ENCODE measurements at places on chromosomes 12 and 14. TPM values are rescaled to one million over a fixed set of nuclear protein-coding genes. Genes with fewer than 3 reads are reported as not detected.

SLC25A47 gene
- not detected for total RNA-seq

MRPS35 gene
- total RNA-seq: 108 TPM

PRPF40B gene
- total RNA-seq: 6.7 TPM

C1S gene
- total RNA-seq: 45.5 TPM

OR6C3 gene
- not detected for total RNA-seq

KRT71 gene
- not detected for total RNA-seq

TEAD4 gene
- total RNA-seq: 46.8 TPM

ENDOU gene
- not detected for total RNA-seq

NYNRIN gene
- total RNA-seq: 0.16 TPM

GPR68 gene
- total RNA-seq: 0.12 TPM

CLEC1A gene
- total RNA-seq: not detected

CCDC196 gene
- total RNA-seq: not detected
